CD4-positive, alpha-beta T cell (primary cell): ENCODE measurements at places on chromosomes 4 and X.

DNA sequence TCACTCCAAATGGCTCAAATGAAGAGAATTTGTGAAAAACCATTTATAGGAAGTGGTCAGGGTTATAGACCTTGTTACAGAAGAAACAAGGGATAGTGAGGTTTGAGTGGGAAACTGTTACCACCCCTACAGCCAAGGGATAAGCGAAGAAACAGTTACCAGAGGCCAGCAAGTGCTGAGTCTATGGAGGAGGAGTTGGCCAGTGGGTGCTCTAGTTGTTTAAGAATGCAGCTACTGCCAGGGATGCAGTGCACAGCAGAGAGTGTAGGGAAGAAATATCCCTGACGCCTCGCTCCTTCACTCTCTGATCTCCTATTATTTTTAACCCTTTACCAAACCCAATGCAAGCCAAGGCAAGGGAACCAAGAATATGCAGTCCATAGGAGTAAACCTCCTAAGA, 15.2 kb upstream of the SYTL4 start:
- no peak for DNase-seq

DNA sequence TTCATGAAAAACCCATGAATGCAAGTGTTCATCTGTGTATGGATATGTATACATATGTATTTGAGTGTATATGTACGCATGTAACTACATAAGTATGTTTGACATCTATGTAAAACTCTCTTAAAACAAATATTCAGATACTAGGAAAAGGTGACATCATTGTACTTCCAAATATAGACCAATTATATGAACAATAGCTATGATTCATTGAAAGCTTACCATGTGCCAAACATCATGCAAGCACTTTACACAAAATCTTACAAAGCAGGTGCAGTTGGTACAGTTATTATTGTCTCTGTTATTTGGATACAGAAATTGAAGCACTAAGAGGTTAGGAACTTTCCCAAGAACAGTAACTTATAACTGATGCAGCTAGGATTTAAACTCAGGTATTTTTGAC, 21.4 kb downstream of the MAGEB17 start:
- no peak for DNase-seq

DNA sequence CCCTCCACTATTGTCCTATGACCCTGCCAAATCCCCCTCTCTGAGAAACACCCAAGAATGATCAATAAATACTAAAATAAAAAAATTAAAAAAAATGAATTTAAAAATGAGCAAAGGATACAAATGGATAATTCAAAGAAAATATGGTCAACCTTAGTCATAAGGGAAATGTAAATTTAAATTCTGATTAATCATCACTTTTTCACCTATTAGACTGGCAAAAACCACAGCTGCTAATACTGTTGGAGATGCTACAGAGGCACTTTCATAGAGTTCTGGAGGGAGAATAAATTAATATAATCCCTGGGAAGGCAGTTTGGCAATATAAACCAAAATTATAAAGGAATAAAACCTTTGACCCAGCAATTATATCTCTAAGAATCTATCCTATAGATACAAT, 50.3 kb downstream of the LRBA start:
- DNase-seq = no peak

GRCh38 chr4:108081256-108081655, 87.5 kb downstream of the LEF1 start:
- DNase-seq = no peak

DNA sequence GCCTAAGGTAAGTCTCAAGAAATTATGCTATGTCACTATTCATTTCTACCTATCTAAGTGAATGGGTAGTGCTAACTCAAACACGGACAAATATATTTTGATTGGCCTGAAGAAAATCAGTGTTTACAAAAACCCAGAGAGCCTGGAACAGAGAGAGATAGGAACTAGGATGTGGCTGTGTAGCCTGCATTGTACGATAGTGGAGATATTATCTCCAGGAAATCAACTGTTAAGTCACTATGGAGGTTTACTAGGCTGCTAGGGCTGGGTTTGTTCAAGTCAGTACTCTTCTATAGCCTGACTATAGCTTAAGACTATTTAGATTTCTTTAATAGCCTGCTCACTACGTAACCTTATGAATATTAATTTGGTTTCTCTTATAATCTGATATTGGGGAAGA, 127.9 kb downstream of the TACR3 start:
- DNase-seq = no peak

DNA sequence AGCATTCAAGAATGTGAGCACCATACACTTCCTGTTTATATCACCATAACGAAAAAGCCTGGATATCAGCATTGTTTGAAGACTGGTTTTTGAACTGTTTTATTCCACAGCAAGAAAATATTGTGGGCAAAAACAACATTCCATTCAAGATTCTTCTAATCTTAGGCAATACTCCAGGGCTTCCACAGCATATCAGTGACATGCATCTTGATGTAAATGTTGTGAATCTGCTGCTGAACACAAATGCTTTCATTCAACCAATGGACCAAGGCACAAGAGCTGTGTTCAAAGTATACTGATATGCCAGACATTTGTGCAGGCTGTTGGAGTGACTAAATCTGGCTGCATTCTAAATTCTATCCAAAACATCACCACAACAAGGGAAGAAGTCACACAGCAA, 260.1 kb upstream of the ETNPPL start:
- DNase-seq = no peak

DNA sequence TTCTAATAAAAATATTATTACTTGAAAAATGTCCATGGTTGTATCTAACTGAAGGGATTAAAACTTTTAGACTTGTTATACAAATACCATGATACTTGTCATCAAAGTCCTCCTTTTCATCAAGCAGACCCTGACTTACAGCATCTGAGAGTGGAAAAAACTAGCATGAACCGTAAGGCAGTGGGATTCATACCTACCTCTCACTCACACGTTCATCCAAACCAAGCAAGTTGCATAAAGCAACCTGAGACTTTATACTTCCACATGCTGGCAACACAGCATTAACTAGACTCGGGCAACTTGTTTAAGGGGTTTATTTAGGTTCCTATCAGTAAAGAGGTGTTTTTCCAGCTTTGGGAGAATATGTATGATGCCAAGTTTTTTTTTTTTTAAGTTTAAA, 22.6 kb upstream of the TLR7 start:
- no peak for DNase-seq

- no peak for DNase-seq
These were observed 29.1 kb downstream of the JADE3 start for GRCh38 chrX:46941341-46941740.

DNA sequence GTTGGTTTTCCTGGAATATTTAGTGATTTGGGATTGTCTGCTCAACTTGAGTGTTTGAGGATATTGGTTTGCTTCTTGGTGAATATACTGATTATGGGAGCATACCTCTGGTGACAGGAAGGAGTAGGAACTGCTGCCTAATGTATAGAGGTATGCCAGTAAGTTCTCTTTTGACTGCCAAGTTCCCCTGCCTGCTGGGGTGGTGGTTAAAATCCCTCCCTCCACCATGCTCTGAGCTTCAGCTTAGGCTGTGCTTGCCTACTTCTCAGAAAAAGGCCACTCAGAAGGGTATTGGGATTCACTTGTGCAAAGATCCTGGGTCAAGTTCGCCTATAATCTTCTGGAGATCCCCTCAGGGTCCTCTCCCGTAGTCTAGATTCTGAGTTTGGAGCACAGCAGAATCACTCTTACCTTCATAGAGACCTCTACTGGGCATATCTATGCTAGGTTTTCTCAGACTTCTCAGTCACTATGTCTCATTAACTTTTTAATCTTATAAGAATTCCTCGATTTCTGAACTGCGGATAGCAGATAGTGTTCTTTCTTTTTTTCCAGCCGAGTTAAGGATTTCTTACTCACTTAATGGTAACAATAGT, 44.7 kb upstream of the DCK start:
- DNase-seq = no peak

DNA sequence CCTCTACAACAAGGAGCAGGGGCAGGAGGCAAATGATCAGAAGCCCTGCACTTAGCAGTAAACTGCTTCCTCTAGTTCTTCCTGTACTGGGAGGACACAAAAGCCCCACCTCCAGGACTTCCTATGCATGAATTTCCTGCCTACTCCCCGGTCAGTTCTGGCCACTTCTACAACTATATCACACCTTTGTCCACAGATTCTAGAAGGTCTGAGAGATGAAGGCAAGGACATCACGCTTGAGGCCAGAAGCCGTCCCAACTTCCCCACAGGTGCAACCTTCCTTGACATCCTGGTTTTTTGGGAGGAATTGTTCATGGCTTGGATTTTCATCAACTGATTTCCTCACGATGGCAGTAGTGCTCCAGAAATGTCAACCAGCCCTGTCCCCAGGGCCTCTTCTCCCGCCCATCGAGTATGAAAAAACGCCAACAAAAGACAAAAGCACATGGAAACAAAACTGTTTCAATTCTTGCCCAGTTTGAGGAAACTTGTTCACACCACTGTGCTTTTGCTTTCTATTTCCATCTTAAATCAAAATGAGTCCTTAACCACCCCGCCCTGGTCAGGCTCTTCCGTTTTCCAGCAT, 206.5 kb upstream of the STK26 start:
- DNase-seq = peak; percentile 73

- no peak for DNase-seq
These were observed 25.6 kb upstream of the SORBS2 start for GRCh38 chr4:185837415-185838103.

GRCh38 chrX:118239913-118240698, 105.8 kb upstream of the WDR44 start:
- DNase-seq = no peak

DNA sequence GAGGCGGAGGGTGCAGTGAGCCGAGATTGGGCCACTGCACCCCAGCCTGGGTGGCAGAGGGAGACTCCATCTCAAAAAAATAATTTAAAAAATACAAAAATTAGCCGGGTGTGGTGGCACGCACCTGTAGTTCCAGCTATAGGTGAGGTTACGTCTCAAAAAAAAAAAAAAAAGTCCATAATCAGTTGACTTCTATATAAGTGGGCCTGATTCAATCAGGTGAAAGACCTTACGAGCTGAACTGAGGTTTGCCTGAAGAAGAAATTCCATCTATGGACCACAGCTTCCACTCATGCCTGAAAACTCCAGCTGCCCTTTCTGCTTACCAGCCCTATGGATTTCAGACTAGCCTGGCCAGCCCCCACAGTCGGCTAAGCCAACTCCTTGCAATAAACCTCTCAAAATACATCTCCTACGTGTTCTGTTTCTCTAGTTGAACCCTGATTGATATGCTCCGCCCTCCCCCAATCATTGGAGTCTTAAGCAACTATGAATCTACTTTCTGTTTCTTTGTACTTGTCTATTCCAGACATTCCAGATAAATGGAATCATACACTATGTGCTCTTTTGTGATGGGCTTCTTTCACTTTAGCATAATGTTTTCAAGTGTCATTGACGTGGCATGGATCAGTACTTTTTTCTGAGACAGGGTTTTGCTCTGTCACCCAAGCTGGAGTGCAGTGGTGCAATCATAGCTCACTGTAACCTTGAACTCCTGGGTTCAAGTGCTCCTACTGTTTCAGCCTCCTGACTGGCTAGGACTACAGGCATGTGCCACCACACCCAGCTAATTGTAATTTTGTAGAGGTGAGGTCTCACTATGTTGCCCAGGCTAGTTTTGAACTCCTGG, 36.6 kb downstream of the SAT1 start:
- DNase-seq = no peak

DNA sequence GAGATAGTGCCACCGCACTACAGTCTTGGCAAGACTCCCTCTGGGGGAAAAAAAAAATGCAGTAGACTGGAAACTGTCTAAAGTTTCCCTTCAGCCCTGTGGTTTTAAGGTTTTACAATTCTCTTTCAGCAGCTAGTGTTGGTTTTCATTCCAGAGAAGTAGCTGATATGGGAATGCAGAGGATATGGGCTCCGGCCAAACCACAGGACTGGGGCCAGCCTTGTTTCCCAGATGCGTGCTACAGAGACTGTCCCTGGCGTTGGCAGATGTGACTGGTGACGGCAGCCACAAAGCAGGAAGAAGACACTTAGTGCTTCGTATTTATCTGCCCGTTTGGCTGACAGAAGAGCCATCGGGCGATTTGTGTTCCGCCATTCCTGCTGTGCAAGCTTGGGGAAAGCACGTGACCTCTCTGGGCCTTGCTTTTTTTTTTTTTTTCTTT, 43.2 kb downstream of the ZBTB49 start:
- no peak for DNase-seq

GRCh38 chr4:168919706-168920324, 90.2 kb downstream of the CBR4 start:
- no peak for DNase-seq

- no peak for DNase-seq
These were observed 72.4 kb downstream of the IL21 start for GRCh38 chr4:122548452-122548851.

GRCh38 chrX:24229400-24229879, 79.9 kb downstream of the ZFX start:
- DNase-seq = no peak

DNA sequence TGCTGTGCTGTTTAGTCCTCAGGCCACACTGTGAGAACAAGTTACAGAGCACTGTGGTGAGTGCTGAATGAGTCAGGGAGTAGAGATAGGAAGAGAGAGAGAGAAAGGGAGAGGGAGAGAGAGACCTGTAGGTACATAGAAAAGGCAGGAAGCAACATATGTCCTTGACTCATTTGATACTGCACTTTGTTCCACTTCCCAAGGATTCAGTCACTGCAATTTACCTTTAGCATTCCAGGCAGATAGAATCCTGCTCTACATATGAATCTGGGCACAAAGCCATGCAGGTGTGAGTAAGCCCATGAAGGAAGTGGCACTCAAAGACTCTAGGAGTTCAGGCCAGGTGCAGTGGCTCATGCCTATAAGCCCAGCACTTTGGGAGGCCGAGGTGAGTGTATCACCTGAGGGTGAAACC, 1.0 kb upstream of the DAPP1 start:
- DNase-seq = no peak
